ENCODE measurements at places on chromosomes 4 and X.

DNA sequence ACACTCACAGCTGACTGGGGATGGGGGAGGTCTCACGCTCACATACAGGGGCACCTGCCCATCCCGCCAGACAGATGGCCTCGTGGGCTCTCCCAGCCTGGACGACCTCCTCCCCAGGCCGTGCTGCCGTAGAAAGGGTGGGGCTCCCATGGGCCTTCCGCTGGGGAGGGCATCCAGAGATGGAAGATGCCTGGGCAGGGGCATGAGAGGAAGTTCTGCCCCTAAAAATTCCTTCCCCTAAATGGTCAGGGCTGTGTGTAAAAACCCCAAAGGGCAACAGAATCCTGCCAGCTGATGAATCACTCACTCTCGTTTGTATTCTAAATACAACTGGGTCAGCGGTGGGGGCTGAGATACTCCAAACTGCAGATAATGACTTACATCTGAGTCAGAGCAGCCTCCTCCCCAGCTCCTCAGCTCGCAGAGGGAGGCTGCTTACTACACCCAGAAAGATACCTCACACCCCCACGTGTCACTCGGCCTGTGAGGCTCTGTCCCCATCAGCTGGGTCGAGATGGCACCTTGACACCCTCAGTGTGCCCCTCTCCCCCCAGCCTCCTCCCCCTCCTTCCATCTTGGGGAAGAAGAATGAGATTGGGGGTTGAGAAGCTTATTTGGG lies 10.1 kb downstream of the WDR1 start:
- peak; percentile 67 for DNase-seq

DNA sequence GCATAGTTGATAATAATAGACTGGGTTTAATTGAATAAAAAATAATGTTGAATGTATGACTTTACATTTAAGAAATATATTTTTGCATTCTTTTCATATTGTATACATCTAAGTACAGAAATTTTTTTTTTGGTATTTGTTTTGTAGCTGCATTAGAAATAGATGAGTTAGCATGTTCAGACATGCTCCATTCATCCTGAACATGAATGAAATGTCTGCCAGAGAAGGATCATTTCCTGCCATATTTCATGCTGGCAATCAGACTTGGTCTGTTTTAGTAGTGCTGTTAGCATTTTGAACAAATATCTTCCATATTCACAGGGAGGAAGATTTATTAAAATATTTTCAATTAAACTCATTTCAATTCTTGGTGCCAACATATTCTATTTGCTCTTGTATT lies 98.9 kb downstream of the FRMPD4 start:
- no peak for DNase-seq

DNA sequence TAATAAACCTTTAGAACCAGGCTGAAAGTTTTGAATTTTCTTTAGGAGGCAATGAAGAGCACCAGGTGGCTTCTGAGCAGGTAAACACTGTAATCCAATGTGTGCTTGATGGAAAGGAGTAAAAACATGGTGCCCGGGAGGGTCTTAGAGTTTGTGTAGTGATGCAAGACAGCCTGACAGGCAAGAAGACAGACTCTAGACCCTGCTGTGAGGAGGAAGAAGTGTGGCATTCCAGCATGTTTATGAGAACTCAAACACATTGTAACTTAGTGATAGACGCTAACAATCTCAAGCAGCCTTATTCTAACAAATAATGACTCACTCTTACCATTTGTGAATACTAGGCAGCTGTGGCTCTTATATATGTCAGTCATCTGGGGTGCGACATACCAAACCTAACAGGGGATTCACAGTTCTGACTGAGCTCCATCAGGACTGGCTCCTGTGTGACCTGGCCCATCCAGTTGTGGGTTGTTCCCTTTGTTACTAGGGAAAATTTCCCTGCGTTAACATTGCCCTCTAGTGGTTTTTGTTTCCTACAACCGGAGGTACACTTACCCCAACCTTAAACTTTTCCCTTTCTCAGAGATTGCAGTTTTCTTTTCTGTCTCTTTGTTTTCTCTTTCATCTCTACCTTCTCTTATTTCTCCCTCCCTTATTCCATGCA lies 53.8 kb downstream of the VSIG4 start:
- DNase-seq: peak; percentile 18

GRCh38 chr4:2127609-2128332 lies 68.6 kb downstream of the NAT8L start:
- no peak for DNase-seq

GRCh38 chr4:25013756-25014661 lies 16.7 kb downstream of the LGI2 start:
- DNase-seq: no peak

DNA sequence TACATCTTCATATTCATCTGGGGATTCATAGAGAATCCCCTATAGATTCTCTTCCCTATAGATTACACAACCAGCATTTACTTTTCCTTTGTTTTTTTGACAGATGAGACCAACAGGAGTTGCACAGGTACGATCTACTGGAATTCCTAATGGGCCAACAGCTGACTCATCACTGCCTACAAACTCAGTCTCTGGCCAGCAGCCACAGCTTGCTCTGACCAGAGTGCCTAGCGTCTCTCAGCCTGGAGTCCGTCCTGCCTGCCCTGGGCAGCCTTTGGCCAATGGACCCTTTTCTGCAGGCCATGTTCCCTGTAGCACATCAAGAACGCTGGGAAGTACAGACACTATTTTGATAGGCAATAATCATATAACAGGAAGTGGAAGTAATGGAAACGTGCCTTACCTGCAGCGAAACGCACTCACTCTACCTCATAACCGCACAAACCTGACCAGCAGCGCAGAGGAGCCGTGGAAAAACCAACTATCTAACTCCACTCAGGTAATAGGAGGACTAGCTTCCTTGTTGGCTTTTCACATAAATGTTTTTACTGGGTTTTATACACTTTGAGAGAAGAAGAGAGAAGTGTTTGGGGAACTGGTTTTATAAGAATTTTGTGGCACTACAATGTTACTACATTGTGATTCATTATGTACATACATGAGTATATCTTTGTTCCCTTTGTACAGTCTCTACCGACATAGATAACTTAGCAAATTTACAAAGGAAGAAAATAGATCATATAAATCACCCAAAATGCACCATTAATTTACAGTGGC lies 137.2 kb downstream of the DIPK2B start:
- no peak for DNase-seq

DNA sequence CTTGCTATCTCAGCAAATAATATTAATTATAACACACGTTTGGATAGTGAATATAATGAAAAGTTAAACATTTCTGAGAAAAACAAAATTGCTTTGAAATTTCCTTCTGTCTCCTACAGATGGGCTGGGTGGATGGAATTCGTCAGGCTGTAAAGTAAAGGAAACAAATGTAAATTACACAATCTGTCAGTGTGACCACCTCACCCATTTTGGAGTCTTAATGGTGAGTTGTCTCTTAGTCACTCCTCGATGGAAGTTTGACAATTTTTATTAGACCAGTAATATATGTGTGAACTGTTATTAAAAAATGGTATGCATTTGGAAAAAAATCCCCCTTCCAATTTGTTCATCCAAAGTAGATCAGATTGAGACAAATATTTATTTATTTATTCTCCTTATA lies 92.5 kb upstream of the BRS3 start:
- DNase-seq: no peak

GRCh38 chr4:89868999-89869589 lies 25.6 kb upstream of the MMRN1 start:
- no peak for DNase-seq

GRCh38 chr4:88291003-88291402 lies 6.6 kb upstream of the PPM1K start:
- no peak for DNase-seq

DNA sequence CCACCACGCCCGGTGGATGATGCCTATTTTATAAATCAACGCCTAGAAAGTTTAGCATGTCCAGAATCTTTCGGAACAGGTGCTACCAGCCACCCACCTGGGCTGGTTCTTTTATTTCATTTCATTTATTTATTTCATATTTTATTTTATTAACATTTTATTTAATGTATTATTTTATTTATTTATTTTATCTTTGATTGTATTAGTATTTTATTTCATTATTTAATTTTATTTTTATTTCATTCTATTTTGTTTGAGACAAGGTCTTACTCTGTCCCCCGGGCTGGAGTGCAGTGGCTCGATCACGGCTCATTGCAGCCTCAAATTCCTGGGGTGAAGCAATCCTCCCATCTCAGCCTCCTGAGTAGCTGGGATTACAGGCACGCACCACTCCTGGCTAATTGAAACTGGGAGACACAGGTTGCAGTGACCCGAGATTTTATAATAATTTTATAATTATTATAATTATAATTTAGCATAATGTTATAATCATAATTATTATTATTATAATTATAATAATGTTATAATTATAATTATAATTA lies 187.2 kb downstream of the SHOX start:
- DNase-seq: no peak

GRCh38 chr4:36288731-36289426 lies 7.5 kb downstream of the DTHD1 start:
- no peak for DNase-seq

DNA sequence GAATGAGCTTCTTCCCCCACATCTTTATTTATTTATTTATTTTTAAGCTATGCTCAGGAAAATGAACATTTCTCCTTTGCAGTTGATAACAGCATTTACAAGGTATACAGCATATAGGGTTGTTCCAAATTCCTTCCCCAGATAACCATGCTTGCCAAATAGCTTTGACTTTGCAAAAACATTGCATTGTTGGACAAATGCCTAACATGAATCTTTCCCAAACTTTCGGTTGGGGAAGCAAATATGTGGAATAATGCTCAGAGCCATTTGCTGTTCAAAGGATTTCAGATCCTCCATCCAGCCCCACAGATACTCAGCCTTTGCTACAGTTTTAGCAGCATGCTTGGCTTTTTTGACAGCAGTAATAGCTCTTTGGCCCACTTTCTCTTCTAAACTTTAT lies 127.2 kb upstream of the AGA start:
- DNase-seq: no peak

GRCh38 chr4:156829201-156829873 lies 142.3 kb downstream of the PDGFC start:
- no peak for DNase-seq

DNA sequence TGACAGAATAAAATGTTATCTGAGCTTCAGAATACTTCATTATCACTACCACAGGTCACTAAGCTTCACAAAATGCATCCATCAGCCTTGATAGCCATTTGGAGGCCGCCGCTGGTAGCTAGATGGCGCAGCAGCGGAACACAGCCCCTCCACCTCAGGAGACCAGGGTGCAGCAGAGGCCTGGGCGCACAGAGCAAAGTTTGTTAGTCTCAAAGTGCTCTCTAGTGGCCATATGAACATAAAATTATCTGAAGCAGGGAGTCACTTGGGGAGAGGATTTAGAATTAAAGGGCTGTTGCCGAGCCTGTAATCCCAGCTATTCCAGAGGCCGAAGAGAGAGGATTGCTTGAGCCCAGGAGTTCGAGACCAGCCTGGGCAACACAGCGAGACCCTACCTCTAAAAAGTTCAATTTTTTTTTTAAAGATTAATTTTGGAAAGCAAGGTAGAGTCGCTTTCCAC lies 8.1 kb upstream of the DCTD start:
- peak; percentile 49 for DNase-seq

- DNase-seq: no peak
Measured at GRCh38 chr4:150974750-150975149, 40.3 kb downstream of the LRBA start.

DNA sequence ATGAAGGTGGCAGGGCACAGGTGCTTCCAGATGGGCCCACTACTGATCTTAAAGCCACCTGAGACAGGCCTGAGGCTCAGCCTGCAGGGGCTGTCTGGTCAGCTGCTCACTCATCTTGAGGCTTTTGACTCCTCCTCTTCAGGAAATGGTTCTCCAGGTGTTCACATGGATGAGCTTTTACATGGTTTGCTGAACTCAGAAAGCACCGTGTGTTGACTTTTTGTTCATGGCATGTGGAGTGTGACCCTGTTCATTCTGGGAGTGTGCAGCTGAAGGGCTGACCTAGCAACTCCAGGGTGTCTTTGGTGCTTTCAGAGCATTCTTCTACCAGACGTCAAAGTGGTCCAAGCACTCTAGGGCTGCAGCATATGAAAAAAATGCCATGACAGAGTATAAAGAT lies 111.1 kb downstream of the CCNG2 start:
- DNase-seq: no peak

GRCh38 chrX:113644426-113644825 lies 803.8 kb upstream of the AMOT start:
- DNase-seq: no peak

DNA sequence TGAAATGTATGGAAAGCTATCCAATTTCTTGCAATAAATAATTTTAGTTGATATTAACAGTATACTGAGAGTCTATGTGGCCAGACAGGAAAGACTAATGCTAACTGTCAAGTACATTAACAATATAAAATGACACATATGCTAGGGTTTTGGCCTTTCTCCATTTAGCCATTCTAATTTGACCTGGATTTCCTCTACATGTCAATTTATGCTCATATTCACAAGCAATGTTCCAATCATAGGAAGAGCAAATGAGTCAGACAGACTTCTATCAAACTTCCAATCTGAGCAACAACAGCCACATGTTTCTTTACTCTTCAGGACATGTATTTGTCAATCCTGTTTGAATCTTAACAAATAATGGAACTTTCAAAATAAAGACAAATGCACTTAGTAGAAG lies 53.6 kb downstream of the CORIN start:
- DNase-seq: no peak

- no peak for DNase-seq
Measured at GRCh38 chr4:41256131-41256739, 493 bp upstream of the UCHL1 start.

DNA sequence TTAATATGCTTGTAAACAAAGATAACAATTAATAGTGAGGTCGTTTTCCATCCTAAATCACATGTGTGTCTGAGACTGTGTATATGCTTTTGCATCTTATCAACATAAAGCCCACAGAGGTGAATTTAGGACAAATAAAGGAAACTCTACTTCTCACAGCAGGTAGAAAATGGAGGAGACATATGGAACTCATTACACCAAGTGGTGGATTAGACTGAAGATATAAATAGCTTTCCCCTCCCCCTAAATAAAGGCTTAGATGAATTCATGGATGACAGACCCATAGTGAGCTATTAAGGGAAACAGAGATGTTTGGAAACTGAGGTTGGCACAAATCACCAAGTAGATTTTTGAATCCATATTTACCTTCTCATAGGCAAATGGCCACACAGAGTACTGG lies 79.7 kb downstream of the GRIA3 start:
- no peak for DNase-seq

DNA sequence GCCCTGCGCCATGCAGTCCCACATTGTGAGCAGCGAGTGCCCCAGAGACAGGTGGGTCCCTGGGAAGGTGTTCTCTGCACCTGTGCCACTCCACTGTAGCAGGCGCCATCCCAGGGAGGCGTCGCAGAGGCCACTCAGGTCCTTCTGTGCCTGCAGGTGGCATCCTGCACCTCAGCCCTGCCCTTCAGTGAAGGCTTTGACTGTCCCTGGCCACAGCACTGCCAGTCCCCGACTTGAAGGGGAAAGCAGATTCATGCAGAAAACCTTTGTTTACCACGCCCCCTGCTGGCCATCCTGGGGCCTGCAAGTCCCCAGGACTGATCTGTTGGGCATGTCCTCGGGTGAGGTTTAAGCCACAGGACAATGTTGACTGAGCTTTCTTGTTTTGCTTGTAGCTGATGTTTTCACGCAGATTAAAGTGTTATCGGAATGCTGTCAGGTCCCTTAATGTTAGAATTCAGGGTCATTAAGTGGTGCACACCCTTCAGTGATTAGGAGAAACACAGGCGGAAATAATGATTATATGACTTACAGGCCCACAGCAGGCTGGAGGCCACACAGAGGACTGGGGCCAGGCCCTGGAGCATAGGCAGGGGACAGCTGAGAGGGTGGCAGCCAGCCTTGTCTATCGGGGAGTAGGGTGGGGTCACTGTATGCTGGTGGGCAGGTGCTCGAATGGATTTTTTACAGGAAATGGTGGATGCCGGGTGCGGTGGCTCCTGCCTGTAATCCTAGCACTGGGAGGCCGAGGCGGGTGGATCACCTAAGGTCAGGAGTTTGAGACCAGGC lies 5.0 kb downstream of the TACC3 start:
- peak; percentile 93 for DNase-seq
